Effector memory CD4-positive, alpha-beta T cell (primary cell): ENCODE measurements at places on chromosomes 4 and X.

DNA sequence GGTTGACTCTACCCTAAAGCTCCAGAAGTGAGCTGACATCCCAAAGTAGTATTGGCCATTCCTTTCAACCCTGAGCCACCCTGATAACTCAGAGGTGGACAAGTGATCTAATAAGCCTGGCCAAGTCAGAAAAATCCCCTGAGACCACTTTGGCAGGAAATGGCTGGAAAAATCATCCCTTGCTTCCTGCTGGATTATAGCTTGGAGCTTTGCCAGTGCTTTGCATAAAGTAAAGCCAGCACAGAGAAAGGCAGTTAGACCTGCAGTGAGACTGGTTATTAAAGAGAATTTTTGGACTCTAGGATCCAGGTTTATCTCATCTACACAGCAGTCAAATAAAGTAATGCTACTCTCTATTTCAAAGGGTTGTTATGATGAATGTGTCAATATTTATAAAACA lies 6.4 kb downstream of the CXCL3 start:
- no peaks in the 10 kb centered on the region for H3K36me3 ChIP-seq
- no peak overlapping the region for H3K4me3 ChIP-seq
- H3K27ac ChIP-seq, result no peak overlapping the region
- DNase-seq, result no peak
- H3K4me1 ChIP-seq, result no peaks in the 10 kb centered on the region

DNA sequence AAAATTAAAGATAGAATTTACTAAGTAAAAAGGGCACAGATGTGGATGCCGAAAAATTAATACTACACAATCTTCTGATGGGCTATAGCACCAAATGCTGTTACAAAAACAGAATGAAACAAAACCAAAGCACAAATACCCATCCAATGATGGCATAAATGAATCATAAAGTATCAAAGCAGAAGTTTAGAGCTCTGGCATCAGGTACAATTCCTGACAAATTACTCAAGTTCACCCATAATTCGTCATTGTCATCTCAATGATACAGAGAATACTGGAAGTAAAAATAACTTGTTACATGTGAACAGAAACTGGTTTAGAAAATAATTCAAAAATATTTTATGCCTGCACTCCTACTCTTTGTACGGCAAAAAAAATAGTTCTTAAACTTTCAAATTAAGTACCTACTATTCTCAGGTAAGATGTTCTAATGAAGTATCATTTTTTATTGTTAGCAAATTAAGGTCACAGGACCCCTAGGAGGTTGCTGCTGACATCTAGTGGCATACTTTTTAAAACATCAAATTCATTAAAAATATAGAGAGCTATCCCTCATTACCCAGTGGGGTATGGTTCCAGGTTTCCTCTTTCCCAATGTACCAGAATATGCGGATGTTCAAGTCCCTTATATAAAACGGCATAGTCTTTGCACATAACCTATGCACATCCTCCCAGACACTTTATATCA lies 126.1 kb downstream of the INPP4B start:
- no peak overlapping the region for H3K4me3 ChIP-seq
- no peaks in the 10 kb centered on the region for H3K36me3 ChIP-seq
- H3K27me3 ChIP-seq, result no peaks in the 10 kb centered on the region
- DNase-seq, result no peak
- peaks cover 3% of the 10 kb centered on the region for H3K4me1 ChIP-seq

GRCh38 chrX:145687707-145688106 lies 129.9 kb upstream of the SLITRK2 start:
- no peaks in the 10 kb centered on the region for H3K27me3 ChIP-seq
- H3K27ac ChIP-seq, result no peak overlapping the region
- H3K4me3 ChIP-seq, result no peak overlapping the region
- DNase-seq, result no peak
- no peaks in the 10 kb centered on the region for H3K36me3 ChIP-seq

GRCh38 chr4:110489901-110490508 lies 14.1 kb downstream of the ENPEP start:
- H3K36me3 ChIP-seq, result no peaks in the 10 kb centered on the region
- DNase-seq, result no peak
- no peaks in the 10 kb centered on the region for H3K27me3 ChIP-seq
- H3K27ac ChIP-seq, result no peak overlapping the region

- H3K27ac ChIP-seq, result no peak overlapping the region
- H3K4me3 ChIP-seq, result no peak overlapping the region
- no peaks in the 10 kb centered on the region for H3K36me3 ChIP-seq
- no peaks in the 10 kb centered on the region for H3K27me3 ChIP-seq
- DNase-seq, result no peak
- H3K4me1 ChIP-seq, result no peaks in the 10 kb centered on the region
Observed at GRCh38 chrX:51215266-51215665, 117.4 kb upstream of the NUDT10 start.
